ENCODE measurements at places on chromosomes 11 and 22.

- DNase-seq, result peak; percentile 3
These were observed 22.9 kb downstream of the TRIM22 start for GRCh38 chr11:5712507-5712906.

DNA sequence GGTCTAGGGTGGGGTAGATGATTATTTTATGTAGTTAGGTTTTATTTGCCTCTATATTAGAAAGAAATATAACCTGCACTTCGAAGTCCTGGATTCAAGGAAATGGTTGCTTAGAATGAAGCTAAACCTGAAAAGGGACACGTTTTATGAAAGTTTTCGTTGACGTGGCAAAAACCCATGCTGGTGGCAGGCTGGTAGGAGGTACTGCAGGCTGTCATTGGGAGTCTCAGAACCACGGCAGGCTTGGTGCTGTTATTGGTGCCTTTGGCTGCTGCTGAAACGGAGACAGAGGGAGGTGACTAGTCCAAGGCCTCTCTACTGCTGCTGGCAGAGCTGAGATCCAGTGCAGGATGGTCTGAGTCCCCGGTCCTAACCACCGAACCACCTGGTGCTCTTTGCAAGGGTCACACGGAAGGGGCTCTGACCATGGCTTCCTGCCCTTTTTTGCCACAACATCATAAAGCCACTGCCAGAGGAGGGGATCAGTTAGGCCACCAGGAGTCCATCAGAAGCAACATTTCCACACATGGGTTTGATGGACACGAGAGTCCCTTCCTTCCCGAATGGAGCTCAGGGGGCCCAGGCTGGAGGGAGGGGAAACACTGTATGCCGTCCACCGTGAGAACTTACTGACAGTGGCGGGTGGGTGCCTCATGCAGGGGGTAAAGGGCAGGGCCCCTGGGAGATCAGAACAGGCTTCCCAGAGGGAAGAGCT lies 13.4 kb downstream of the CSF2RB start:
- DNase-seq, result no peak

- no peak for DNase-seq
These were observed 46.0 kb downstream of the C11orf91 start for GRCh38 chr11:33654594-33654993.

GRCh38 chr11:81278991-81279390 lies 1454.7 kb downstream of the FAM181B start:
- DNase-seq, result no peak

DNA sequence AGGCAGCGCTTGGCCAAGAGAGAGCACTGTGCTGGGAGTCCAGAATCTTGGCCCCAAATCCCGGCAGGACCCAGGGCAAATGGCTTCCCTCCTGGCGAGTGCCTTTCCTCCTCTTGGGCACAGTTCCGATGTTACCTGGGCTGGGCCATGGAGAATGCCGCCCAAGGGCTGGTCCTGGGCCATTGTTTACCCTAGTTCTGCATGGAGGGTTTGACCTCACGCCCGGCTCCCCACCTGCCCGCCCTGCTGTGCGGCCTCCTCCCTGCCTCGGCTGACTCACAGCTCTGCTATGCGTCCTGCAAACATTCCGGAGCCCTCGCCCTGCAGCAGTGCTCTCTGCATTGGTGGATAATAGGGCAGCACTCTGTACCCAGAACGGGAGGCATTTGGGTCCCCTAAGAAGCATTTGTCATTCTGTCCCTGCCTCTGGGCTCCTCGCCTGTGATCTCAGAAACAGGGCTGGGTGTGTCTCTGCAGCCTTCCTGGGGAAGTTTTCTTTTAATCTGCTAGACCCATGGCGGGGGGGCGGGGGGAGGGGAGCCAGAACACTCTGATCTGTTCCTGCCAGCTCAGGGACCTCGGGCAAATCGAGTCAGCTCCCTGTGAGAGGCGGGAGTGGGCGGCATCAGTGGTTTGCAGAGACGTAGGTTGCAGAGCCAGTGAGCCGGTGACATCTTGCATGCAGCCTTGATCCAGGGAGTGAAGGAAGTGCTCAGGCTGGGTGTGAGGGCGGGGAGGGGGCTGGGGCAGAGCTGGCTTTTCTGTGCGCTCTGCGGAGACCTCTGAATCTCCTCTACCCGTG lies 32.9 kb upstream of the SMIM38 start:
- peak; percentile 73 for DNase-seq

DNA sequence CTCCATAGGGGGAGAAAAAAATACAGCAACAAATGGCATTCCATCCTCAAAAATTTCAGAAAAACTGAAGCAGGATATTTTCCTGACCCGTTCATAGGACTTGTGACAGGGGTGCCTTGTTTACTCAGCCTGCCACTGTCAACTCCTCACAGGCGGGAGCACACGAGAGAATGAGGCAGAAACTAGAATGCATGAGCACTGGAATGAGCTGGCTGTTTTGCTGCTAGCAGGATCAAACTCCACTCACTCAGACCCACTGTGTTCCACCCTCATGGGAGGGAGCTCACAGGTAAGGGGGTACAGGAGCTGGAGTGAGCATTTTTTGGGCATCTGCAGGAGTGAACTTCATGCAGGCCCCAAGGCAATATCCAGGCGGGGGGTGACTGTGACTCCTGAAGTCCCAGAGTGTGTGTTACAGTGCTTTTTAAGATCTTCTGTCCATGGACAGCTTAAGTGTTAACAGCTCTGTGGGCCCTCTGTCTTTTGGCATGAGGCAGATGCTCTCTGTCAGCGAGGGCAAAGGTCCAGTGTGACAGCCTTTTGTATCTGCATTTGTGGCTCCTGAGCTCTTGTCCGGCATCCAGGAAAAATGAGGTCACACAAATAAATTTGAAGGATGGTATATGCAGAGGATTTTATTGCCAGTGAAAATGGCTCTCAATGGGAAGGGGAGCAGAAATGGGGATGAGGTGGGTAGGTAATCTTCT lies 905.7 kb upstream of the TENM4 start:
- DNase-seq, result no peak

DNA sequence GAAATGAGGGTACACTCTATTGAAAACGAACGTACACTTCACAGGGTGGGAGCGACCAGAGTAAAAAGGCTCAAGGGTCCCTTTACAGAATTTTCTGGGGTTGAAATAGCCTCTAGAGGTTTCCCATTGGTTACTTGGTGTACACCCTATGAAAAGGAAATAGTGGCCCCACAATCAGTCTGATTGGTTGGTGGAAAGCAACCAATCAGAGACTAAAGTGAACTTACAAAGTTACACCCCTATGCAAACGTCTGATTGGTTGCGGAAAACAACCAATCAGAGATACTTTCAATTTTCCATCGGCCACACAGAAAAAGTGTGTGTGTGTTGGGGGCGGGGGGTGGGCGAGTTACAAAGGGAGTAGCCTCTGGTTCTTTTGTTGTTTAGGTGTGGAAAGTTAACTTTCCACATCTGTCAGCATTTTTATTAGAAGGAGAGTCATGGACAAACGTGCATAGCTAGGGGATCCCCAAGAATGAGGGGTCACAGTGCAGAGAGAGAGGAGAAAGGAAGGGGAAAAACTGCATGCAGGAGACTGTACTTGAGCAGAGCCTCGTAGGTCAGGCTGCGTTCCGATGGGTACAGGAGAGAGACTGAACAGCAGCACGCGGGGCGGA lies 1152.1 kb downstream of the TBC1D22A start:
- DNase-seq, result no peak

DNA sequence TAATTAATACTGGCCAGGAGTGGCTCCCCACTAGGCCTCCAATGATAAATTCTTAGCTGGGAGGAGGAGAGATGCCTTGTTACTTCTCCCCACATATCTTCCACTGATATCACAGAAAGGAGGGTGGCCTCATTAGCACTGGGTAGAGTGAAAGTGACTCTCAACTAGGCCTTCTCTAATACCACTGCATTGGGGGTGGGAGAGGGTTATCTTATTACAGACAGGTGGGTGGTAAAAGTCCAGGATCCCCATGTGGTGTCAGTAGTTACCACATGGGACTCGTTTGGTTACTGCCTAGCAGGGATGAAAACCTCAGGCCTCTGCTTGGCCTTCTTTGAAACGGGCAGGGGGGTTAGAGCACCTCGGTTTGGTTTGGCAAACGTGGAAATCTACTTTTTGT lies 167.3 kb downstream of the UVRAG start:
- no peak for DNase-seq

DNA sequence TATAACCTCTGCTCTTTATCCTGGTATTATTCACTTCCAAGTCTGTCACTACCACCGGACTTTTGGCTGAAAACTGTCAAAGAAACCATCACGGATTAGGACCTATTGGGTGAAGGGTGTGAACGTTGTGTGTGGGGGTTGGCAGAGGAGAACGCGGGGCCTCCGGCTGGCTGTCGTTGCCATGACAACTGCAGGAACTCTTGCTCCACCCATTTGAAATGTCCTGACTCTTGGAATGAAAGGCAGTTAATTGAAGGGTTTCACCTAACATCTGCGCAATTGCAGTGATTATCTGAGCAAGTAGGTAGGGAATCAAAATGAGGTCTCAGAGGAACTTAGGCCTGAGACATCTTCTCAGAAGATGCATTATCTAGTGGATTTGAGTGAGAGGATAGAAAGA lies 60.9 kb upstream of the CLMP start:
- no peak for DNase-seq

GRCh38 chr11:127393460-127393997 lies 393.0 kb upstream of the KIRREL3 start:
- DNase-seq, result no peak

DNA sequence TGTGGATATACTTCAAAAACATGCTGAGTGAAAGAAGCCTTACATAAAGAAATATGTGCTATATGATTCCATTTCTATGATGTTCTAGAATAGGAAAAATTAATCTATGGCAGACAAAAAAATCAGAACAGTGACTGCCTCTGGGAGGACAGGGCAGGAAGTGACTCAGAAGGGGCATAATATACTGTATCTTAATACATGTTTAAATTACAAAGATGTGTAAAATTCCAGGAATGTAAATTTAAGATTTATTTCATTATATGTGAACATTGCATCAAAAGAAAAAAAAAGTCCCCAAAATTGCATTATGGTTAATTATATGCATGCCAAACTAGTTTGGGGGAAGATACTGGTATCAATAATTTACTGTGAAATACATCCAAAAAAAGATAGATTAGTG lies 32.2 kb downstream of the SBF2 start:
- peak; percentile 31 for DNase-seq

- no peak for DNase-seq
These were observed 12.8 kb upstream of the MUC15 start for GRCh38 chr11:26584818-26585217.

DNA sequence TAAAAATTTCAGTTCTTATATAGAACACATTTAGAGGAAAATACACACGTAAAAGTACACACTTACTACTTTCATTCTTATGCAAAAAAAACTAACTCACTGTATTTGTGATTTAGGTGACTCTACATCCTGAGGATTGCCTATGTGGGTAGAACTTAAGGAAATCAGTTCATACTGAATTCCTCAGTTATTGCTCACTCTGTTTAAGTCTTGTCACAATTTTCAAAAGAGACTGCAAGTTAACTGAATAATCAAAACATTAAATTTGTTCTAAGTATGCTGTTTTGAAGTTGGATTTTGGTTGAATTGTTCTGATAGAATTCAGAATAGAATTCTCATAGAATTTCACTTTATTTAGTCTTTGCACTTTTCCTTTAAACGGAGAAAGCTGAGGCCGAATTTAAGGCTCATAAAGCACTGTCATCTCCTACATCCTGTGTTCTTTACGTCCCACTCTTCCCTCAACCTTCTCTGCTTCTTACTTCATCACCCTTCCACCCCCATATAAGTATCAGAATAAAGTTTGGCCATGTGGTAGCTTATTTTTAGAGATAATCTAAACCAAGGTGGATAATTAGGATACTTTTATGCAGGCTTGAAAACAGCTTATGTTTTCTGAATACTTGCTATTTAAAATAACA lies 59.8 kb downstream of the APOL5 start:
- peak; percentile 92 for DNase-seq

- no peak for DNase-seq
These were observed 104.2 kb downstream of the SCN3B start for GRCh38 chr11:123549926-123550917.

DNA sequence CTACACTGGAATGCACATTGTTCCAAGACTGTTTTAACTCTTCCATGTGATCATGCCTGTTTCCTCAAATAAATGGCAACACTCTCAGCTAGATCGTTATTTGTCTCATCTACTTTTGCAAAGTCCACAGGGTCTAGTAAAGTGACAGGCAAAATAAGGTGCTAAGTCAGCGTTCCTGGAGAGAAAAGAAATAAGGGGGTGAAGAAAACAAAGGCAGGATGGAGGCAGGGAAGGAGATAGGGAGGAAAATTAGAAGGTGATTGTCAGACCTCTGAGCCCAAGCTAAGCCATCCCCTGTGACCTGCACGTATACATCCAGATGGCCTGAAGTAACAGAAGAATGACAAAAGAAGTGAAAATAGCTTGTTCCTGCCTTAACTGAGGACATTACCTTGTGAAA lies 132.1 kb downstream of the RAB38 start:
- no peak for DNase-seq

- DNase-seq, result no peak
These were observed 23.4 kb upstream of the PACSIN2 start for GRCh38 chr22:43038325-43038724.

- no peak for DNase-seq
These were observed 87.7 kb downstream of the PDE2A start for GRCh38 chr11:72586321-72587090.

GRCh38 chr11:57356268-57356667 lies 18.1 kb downstream of the P2RX3 start:
- DNase-seq, result no peak

DNA sequence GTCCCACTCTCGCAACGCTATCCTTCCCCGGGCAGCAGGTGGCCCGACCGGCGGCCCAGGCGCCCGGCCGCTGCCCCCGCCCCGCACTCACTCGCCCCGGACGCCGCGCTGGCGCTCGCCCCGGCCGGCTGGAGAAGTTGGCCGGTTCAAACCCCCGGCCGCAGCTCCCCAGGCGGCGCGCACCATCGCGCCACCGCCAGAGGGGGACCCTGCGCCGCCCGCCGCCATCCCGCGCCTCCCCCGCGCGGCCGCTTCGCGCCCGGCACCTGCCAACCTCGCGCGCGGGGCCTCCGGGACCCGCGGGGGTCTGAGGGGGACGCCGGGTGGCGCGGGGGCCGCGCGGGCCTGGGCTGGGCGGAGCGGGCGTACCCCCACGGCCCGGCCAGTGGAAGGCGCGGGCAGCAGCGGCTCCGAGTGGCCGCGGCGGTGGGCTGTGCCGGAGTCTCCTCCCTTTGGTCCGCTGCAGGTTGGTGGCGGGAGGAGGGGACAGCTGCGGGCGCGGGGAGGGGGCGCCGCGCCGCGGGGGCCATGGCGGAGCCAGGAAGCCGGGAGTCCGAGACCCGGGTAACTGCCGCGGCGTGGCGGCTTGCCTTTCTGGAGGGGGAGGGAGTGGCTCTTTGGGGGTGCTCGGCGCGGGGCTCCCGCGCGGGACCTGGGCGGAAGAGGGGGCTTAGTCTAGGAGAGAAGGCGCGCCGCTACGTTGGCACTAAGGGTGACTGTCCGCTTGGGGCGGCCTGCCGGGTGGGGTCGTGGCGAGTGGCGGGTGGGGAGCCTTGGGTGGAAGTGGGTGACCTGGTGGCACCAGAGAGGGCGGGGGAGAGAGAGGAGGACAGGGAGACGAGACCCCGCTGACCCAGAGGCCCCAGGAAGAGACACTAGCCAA lies at the start of the genes MPST and TST:
Gene MPST, plus strand, starts transcription at position 434 of the 883 bp plus-strand sequence. Its CDS starts 95 bp downstream, at position 529.
Gene TST, minus strand, starts transcription at position 139 of the 883 bp plus-strand sequence. CDS start 715 bp downstream, outside the sequence.
- DNase-seq, result peak; percentile 65

GRCh38 chr22:47402876-47403525 lies 640.6 kb downstream of the TBC1D22A start:
- no peak for DNase-seq

GRCh38 chr11:118238929-118239328 lies 13.2 kb downstream of the MPZL3 start:
- no peak for DNase-seq

- peak; percentile 40 for DNase-seq
These were observed 442 bp downstream of the PELI3 start for GRCh38 chr11:66467034-66467659.

Data from iris pigment epithelial cell (primary cell).